Cortex of kidney (tissue), 1 donor: ENCODE measurements at places on chromosomes 5 and 9.

DNA sequence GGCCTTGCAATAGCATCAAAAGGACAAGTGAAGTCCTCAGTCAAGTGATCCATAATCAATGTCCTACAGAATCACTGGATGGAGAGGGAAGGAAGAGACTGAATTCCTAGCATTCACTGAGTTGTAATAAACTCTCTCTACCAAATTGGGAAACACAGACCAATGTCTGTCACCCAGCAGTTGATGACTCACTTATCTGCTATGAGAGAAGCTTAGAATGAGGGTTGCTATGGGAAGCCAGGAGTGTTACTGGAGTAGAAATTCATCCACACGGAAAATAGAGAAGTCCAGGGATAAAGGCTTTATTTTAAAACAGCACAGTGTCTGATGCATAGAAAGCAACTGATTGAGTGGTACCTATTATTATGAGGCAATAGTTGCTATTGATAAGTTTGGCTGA is 407.4 kb downstream of the BRINP1 start:
- DNase-seq: no peak

DNA sequence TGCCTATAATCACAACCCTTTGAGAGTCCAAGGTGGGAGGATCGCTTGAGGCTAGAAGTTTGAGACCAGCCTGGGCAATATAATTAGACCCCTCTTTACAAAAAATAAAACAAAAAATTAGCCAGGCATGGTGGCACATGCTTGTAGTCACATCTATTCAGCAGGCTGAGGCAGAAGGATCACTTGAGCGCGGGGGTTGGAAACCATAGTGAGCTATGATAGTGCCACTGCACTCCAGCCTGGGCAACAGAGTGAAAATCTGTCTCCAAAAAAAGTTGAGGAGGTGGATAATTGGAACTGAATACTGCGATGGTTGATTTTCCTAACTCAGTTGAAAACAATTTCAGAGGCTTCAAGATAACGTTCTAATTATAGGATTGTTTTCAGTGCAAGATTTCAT is 52.6 kb downstream of the EDIL3 start:
- no peak for DNase-seq

DNA sequence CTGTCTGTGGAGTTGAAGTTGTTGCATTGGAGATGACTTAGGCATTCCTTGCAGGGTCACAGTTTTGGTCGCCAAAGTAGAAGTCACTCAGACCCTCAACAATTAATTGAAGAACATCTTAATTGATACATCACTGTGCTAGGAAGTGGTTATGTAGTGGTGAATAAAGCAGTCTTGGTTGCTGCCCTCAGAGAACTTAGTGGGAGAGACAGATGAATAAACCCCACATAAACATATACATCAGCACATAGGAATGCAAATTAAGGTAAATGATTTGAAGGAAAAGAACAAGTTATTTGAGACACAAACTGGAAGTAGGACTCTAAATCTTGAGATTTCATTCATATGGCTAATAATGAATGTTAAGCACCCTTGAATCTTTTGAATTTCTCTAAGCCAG is 25.7 kb downstream of the FAM174A start:
- DNase-seq: no peak

DNA sequence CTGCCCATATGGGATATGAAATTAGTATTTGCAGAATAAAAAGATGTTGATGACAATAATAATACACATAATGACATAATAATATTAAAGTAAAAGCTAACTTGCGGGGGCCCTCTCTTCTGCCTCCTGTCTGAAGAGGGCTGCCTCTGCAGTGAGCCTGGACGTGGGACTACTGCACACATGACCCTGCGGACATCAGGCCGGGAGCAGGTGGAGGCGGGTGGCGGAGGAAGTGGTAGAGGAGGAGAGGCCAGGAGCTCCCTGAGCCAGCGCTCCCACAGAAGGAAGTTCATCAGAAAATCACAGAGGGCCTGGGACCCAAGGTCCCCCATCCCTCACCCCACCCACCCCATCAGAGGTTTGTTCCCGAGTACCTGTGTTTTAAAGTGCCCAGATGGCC is 60.5 kb downstream of the ROPN1L start:
- DNase-seq: no peak

- DNase-seq: no peak
Measured at GRCh38 chr9:92807757-92808725, 43.4 kb upstream of the BICD2 start.

- DNase-seq: no peak
Measured at GRCh38 chr9:13614060-13614459, 334.6 kb upstream of the MPDZ start.

- no peak for DNase-seq
Measured at GRCh38 chr5:61582205-61582820, 250.3 kb downstream of the ZSWIM6 start.

DNA sequence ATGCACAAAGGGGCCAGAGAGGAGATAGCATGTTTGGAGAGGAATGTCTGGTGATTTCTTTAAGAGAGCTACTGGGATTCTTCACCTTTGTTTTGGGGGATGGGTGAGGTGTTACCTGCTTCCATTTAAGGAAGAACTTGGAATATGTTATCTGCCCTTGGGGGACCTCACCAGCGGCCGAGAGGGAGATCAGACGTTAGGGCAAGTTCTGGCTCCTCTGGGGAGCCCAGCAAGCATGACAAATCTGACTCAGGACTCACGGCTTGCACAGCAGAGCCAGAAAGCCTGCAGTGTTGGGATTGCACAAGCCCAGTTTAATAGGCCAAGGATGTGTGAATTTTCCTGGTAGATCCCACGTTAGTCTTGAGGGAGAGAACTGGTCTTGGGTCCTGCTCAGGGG is 40.3 kb downstream of the SLC28A3 start:
- no peak for DNase-seq

DNA sequence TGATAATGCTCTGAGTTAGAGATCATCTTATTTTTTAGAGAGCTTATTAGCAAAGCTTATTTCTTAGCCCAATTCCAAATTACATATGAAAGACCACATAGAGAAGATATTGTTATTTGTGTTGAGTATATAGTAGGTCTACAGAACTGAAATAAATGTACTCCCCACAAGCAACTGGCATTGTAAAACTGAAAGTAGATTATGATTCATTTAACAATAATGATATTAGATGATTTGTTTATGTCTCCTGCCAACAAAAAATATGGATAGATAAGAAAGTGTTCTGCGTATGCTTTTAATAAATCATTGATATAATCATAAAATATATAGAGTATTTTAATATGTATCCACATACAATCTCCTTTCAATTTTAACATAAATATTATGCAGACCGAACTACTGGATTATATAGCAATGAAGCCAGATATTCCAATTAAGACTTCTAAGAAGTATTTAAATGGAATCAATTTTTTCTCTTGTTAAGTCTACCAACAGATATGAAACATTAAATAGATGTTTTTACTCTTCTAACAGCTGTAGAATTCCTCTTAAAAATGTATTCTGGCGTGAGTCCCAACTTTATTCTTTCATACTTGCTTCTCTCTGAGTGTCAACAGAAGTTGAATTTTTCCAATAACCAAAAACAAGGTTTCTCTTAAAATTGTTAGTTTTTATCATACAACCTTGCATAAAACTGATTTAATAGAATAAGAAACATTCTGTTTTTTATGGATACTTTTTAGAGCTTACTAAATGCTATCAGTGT is 15.6 kb upstream of the DAB2 start:
- DNase-seq: no peak

GRCh38 chr5:33854733-33855151 is 37.0 kb downstream of the ADAMTS12 start:
- DNase-seq: no peak

- no peak for DNase-seq
Measured at GRCh38 chr9:125233678-125234077, 7.5 kb downstream of the HSPA5 start.

DNA sequence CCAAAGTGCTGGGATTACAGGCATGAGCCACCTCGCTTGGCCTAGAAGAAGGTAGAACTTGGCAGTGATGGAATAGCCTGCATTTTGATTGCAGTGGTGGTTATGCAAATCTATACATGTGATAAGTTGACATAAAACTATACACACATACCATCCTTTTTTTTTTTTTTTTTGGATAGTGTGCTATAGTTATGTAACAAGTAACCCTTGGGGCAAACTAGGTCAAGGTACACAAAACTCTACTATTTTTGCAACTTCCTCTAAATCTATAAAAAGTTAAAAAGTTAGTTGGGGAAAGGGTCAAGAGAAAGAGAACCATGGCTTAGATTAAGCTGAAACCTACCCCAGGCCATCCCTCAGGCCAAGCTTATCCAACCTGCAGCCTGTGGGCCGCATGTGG is 11.1 kb downstream of the TRIM14 start:
- no peak for DNase-seq

DNA sequence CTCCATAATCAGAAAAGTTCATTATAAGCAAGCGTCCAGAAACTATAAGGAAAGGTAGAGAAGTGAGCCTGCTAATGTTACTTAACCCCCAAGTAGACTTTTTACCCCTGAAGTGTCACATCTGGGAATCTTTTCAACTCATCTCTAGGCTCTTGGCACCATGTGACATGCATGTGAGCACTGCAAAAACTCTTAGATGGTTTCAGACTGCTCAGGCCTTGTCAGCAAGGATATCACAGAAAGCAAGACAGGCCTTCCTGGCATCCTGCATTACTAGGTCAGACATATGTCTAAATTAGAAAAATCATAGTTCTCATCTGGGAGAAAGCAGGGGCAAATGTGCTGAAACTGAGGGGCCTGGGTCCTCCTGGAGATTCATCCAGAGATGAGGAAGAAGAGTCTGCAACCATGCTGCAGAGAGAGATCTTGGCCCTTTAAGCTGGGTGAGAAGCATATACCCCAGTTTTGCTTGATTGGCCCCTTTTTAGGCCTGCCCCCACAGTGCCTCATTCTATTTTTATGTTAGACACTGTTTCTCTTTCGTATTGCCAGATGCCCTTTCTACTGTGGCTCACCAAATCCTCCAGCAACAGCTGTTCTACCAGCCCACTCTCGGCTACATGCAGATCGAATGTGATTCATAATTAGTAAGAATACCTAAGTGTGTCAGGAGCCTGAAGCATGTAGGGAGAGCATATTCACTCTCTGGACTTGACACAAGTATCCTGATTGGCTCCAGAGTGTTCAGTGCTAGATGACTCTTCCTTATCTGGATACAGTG is 19.0 kb downstream of the TMEM8B start:
- DNase-seq: no peak

DNA sequence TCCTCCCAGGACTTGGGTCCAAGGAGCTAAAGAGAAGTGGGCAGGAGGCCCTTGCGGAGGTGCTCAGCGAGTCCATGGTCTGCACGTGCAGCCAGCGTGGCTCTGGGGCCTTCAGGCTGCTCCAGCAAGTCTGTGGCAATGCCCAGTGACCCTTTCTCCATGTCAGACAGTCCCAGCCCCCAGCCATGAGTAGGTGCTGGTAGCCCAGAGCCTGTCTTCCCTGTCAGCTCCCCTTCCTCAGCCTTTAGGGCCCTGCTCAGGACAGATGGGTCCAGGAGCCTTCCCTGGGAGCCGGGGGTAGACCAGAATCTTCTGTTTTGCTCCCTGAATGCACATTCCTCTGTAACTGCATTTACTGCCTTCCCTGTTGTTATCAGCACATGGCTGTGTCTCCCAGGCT is 147.2 kb upstream of the IRX2 start:
- no peak for DNase-seq

DNA sequence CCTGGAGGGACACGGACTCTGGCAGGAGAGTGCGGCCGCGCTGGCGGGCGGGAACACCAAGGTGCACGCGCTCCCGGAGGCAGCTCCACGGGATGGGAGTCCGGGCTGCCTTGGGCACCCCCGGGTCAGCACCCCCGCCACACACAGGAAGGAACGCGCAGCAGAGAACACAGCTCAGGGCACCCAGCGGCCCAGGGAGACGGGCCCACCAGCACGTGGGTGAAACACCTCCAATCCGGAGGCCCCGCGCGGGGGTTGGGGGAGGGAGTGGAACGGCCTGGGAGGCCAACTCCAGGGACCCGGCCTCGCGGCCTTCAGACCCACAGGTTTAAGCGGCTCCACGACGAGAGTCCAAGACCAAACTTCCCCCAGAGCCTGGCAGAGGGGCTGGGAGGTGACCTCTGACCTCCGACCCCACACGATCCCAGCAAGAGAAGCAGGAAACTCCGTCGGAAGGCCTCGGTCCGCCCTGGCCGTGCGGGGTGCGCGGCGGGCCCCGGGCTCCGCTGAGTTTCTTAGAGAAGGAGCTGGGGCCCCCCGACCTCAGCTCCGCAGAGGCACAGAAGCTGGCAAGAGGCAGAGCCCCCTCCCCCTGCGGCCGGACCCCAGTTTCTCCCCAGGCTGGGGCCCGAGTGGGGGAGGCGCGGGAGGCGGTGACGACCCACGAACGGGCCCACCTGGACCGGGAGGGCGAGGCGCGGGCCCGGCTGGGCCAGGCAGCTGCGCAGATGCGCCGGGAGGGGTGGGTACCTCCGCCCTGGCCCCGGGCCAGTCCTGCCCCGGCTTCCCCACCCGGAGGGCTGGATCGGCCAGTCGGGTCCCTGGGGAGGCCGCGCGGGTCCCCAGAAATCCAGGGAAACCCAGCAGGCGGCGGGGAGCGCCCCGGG is 851 bp downstream of the NACC2 start:
- DNase-seq: no peak

GRCh38 chr9:83919111-83919510 is 2.1 kb downstream of the KIF27 start:
- DNase-seq: no peak

DNA sequence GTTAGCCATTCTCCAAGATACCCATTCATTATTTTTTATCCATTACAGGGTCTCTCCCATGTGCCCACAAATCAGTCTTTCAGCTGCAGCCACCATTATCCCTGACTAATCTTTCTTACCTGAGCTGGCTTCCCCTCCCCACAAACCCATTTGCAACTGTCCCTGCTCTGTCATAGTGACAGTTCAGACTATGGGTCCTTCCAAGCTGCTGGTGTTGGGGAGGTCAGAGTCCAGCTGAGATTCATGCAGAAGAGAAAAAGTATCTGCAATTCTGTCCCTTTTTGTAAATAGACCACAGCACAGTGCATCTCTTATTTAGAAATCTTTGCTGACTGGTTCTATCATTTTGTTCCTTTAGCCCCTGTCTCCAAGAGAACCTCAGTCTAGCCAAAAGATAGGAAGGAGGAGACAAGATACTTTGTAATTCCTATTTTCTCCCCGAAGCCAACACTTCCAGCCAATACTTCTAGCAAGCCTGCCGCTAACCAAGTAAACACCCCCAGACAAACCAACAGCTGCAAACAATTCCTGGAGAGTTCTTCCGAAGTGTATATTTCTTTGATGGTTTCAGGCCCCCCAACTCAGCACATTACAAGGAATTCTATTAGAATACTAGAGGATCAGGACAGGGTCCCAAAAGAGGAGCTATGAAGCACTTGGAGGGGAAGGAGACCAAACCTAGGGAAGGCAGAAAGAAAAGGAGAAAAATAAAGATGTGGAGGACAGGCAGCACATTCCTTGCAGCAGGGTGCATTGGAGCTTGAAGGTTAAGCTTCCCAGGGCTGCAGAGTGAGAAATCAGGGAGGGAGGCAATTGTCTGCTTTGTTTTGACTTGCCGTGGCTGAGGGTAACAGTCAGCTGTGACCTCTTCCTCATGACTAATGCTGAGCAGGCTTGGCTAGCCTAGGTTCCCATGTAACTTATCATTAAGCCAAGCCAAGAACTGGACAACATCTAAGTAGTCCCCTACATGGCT is 148.5 kb downstream of the SGCD start:
- DNase-seq: no peak

GRCh38 chr5:2188137-2188536 is 305.4 kb upstream of the IRX4 start:
- no peak for DNase-seq

GRCh38 chr9:98430535-98431292 is 175.3 kb upstream of the TBC1D2 start:
- DNase-seq: no peak
